ENCODE measurements at places on chromosomes 4 and X. TPM values are rescaled to one million over a fixed set of nuclear protein-coding genes. Genes with fewer than 3 reads are reported as not detected.

HDAC6 gene
- 28.1 TPM for total RNA-seq

TCP11X2 gene
- total RNA-seq: not detected

IL13RA2 gene
- total RNA-seq: 451 TPM

F11 gene
- not detected for total RNA-seq

TEX13D gene
- not detected for total RNA-seq

Data from aortic smooth muscle cell (primary cell).